Fibroblast of skin of right biceps (primary cell): ENCODE measurements at places on chromosomes 7 and 10.

DNA sequence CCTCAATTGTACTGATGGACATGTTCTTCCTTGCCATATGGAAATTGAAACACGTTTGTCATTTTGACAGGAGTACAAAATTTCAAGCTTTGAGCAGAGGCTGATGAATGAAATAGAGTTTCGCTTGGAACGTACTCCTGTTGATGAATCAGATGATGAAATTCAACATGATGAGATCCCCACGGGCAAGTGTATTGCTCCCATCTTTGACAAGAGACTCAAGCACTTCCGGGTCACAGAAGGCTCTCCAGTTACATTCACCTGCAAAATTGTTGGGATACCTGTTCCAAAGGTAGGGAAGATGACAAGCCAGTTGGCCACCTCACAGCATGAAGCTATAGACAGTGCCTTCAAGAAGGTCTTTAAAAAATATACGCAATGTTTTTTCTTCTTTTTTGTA is 43.1 kb downstream of the ATOH7 start:
- no peak for DNase-seq

DNA sequence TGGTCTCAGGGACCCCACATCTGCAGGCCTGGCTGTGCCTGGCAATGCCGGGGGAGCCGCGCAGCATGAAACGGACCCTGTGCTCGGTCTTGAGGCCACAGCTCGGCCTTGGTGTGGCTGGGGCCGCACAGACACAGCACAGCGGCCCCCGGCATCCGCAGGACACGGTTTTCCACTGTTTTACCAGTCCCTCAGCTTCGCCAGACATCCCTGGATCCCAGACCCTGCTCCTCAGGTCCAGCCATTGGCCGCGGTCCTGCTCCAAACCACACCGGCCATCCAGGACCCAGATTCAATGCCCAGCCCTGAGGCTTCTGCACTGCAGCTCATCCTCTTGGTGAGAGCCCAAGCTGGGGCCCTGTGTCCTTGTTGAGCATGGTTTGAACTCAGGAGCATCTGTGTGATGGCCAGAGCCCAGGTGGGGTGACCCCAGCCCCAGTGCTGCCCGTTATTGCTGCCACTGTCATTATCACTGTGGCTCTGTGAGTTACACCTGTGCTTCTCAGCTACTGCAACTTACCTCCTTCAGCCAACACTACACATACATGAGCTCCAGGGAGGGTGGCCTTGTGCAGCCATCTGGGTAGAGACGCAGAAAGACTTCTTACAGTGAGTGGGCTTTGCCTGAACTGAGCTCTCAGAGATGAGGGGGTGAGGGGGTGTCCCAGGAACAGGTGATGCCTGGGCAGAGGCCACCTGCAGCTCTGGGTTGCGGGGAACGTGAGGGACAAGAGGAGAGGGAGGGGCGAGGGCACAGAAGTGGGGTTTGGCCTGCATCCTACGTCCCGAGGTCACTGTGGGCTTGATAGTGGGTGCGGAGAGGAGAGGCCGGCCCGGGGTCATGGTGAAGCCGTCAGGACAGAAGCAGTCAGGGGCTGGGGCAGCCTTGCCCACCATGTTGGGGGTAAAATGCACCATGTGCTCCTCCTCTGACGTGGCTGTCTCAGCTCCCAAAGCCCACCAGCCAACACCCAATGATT is 567.6 kb downstream of the PTPRN2 start:
- DNase-seq, result no peak

GRCh38 chr10:10493833-10494232 is 523.8 kb upstream of the CELF2 start:
- no peak for DNase-seq

DNA sequence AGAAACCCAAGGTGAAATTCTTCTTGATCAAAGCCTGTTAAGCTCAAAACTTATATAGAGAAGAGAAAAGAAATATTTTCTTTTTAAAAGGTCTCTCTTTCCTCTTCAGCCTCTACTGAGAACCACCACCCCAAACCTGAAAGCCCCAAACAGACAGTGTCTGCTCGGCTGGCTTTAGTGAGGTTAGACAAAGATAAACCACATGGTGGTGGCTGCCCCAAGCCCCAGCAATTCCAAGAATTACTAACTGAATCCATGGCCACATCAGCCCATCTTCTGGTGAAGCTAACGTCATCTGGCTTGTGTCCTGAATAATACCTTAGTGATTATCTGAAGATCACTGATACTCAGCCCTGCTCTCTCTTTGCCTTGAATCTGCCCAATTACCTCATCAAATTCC is 275.0 kb downstream of the ELMO1 start:
- no peak for DNase-seq

GRCh38 chr7:30142710-30143109 is 7.9 kb downstream of the MTURN start:
- peak; percentile 60 for DNase-seq

GRCh38 chr7:33053721-33054120 is 8.9 kb downstream of the NT5C3A start:
- DNase-seq, result no peak

GRCh38 chr7:140247559-140247958 is 70.8 kb upstream of the KDM7A start:
- no peak for DNase-seq

DNA sequence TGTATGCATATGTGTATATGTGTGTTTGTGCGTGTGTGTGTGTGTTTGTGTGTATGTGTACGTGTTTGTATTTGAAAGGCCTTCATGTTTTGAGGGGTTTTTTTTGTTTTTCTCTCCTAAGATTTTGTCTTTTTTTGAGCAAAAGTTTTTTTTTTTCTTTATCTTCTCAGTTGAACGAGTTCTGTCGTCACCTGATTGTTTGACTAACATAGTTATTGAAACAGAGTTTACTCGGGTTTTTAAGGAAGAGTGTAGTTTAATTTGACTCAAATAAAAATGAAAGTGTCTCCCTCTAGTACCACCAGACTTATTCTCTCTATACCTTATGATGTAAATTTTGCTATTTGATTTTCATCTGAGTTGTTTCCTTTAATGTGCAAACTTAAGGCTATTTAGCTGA is 73.5 kb downstream of the ST8SIA6 start:
- no peak for DNase-seq

DNA sequence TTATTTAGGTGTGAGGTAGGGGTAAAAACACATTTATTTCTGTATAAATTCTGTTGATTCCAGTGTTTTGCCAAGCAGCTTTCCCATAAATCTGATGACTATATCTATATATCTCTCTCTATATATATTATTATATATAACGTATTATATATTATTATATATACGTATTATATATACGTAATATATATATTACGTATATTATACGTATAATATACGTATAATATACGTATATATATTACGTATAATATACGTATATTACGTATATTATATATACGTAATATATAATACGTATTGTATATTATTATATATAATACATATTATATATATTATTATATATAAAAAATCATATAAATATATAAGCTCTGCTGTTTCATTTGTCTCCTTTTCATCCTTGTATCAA is 163.5 kb downstream of the GPR158 start:
- no peak for DNase-seq

DNA sequence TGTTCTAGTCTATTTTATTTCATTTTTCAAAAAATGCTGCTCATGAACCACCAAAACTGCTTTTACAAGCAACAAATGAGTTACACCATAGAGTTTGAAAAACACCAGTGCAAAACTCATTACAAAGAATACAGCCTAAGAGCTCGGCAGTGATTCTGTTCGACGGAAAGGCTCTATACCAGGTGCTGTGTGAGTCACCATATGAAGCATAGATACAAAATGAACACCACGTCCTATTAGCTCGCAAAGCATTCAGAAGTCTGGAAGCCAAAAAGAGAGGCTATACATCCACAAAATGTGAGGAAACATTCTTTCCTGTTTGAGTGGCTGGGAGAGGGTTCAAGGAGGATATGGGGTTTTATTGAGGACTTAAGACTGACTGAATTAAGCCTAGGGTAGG is 136.1 kb downstream of the ATE1 start:
- DNase-seq, result peak; percentile 23

- DNase-seq, result no peak
These were observed 637.3 kb downstream of the SUGCT start for GRCh38 chr7:40772096-40772495.

- DNase-seq, result no peak
These were observed 8.6 kb upstream of the RFC2 start for GRCh38 chr7:74262639-74263398.

DNA sequence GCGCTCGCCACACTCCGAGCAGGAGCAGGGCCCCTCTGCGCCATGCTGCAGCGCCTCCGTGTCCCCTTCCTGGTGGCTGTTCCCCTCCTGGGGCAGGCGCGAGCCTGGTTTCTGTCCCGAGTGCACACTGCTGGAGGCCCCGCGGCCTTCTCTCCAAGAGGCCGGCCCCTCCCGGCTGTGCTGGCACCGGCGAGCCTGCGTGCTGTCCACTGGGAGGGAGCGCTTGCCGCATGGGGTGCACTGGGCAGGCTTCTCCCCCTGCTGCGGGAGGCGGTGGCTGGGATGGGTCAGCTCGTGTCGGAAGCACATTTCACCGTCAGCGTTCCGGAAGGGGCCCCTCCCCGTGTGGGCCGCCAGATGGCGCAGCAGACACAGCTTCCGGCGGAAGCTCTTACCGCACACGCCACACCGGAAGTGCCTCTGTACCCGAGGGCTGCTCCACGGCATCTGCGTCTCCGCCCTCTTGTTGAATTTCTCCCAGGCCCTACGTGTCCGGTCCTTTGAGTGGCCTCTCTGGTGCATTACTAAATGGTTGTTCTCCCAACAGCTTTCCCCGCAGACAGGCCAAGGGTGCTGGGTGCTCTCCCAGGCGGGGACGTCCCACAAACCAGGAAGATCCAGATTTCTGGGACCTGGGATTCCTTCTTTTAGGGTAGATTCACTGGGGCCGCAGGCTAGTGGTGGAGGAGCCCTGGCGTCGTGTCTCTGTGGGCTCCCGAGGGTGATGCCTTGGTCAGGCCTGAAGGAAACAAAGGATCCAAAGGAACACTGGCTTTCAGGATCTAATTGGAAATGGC is 18.7 kb downstream of the ZNF786 start:
- peak; percentile 27 for DNase-seq

- no peak for DNase-seq
These were observed 311.1 kb downstream of the INHBA start for GRCh38 chr7:41391818-41392217.

DNA sequence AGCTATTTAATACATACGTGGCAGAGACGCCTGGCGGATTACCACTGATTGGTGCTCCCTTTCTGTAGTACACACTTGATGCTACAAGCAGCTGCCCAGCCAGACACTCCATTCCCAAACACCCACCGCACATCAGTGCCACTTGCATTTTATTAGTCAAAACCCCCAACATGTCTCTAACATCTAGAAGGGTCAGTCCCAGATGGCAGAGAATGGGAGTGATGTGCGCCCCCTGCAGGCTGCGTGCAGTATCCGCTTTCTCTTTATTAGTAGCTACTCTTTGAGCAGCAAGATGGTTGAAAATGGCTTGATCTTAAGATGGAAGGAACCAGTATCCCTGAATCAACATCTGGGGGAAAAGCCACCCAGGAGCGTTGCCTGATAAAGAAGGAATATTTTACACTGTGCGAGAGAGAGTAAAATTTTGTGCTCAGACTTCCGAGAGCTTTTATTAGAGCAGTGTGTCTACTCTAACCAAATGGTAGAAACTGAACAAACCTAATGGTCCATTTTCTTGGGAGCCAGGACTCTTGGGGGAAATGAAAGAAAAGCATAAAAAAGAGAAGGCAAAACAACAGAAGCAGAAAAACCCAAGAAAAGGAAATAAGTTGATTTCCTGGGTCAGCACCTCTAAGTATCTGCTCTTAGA is 78.3 kb downstream of the ST8SIA6 start:
- peak; percentile 12 for DNase-seq

DNA sequence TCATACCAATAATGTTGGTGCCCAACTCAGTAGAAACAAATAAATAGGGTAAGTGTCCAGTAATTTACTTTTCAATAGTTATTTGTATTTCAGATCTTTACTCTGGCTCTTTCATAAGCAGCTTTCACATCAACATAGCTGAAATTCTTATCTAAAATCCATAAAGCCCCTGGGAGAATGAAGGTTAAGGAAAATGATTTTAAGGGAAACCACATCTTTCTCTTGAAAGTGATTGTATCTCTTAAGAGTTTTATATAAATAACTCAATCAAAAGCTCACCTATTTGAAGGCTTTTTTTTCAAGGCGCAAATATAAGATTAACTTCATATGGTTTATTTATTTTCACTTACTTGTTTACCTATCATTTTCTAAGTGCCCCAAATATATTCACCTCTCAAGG is 324.4 kb downstream of the HGF start:
- DNase-seq, result peak; percentile 19
